Fibroblast of gingiva (primary cell): ENCODE measurements at places on chromosomes 5 and 9.

GRCh38 chr5:143405063-143405848, 1.8 kb upstream of the NR3C1 start:
- peak; percentile 79 for DNase-seq

- DNase-seq: no peak
Measured at GRCh38 chr9:12640866-12641636, 52.1 kb upstream of the TYRP1 start.

GRCh38 chr5:10711562-10711961, 49.5 kb downstream of the DAP start:
- no peak for DNase-seq

DNA sequence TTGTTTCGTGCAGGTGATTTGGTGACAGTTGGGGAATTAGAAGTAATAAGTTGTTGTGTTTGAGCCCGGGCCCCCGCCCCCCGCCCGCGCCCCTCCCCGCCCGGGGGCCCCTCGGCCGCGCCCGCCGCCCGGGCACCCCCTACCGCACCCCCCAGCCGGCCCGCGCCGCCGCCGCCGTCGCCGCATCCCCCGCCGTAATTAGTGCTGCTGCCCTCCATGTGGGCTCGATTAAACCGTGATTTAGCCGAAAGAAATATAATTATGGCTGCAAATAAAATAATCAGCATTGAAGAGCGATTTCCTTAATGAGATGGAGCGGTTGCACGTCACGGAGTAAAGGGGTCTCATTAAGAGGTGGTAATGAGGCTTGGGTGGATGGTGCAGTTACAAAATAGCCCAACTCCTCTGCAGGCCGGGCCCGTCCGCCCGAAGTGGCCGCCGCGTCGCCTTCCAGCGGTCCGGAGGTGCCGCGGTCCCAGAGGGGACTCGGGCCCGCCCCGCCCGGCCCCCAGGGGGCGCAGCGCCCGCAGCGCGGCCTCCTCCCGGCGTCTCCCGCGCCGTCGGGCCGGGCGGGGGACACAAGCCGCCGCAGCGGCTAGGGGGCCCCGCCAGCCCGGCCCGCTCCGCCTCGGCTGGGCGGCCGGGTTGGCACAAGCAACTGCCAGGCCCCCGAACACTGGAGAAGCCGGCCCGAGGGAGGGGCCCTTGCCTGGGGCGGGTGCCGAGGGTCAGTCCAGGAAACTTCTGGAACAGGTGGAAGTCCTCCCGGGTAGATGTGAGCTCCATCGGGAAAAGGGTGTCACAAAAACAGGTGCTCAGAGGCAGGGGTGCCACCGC, 6.9 kb upstream of the OTP start:
- no peak for DNase-seq

- no peak for DNase-seq
Measured at GRCh38 chr5:90557391-90557790, 1.2 kb upstream of the ADGRV1 start.
